Fibroblast of skin of left biceps (primary cell): ENCODE measurements at places on chromosomes 1 and 21.

- no peak for DNase-seq
Observed at GRCh38 chr21:19031953-19032352, 628.4 kb upstream of the TMPRSS15 start.

GRCh38 chr1:241679961-241680360 is 27.9 kb downstream of the WDR64 start:
- no peak for DNase-seq

- DNase-seq = no peak
Observed at GRCh38 chr21:45257673-45258341, 29.9 kb downstream of the POFUT2 start.

DNA sequence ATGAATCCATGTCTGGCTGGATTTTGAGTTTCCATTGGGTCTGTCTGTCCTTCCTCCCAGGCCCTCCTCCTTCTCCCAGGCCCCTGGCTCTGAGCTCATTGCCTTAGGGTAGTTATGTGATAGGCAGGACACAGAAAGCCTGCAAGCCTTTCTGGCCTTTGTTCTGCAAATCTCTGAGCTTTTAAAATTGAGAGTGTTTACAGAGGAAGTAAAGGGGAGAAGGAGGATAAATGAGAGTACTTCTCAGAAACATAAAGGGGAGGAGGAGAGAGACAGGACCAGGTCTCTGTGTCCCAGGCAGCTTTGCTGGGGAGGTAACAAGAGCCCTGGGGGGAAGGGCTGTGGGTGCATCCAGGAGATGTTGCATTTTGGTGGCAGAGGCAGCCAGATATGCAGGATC is 126.7 kb downstream of the FOXD2 start:
- DNase-seq = no peak

DNA sequence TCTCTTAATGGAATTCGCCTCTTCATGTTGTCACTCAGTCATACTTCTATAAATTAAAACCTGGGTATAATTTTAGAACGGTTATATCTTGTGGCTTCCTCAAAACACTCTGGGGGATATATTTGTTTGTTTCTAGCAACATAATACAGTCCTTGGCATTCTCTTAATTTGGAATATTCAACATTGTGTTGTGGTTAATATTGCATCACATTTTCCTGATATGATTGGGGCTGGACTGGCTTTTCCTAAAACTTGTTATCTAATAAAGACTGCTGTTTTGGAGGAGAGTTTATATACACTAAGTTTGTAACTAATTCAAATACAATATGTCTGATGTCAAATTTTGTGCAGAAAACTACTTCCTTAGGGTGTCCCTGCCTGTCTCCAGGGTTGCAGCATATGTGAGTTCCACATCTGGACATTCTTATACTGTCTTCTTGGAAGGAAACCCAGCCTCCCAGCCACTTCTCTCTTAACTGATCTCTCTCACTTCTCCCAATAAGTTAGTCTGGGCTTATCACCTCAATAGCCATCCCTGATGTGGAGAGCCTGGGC is 892.6 kb downstream of the MRPL39 start:
- DNase-seq = no peak
